ENCODE measurements at places on chromosomes 2 and 18.

- no peak for DNase-seq
Observed at GRCh38 chr2:152372438-152372984, 37.5 kb downstream of the FMNL2 start.

DNA sequence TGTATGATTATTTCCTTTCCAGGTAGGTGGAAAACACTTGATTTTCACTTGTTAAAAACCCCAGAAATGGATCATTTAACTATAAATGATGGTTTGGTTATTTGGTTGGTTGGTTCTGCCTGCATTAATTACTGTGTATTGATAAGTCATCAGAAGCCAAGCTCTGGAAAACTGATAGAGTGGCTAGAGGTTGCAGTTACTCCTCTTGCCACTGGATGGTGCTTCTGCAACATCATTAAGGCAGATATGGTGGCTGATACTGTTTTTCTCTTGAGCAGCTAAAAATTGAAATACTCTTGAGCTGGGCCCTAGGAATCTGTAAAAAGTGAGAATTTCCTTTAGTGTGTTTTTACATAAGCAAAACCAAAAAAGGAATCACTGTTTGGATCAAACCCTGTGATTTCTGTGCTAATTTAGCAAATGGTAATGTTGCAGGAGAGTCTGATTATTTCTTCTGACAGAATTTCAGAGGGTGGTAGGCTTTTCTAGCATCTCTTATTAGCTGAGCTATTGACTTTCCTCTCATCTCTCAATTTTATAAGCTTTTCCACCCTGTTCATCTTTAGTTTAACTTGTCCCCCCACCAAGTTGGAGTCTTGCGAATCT, 54.3 kb downstream of the RAB10 start:
- no peak for DNase-seq

- DNase-seq = no peak
Observed at GRCh38 chr2:240605867-240606743, 19.2 kb upstream of the GPR35 start.

DNA sequence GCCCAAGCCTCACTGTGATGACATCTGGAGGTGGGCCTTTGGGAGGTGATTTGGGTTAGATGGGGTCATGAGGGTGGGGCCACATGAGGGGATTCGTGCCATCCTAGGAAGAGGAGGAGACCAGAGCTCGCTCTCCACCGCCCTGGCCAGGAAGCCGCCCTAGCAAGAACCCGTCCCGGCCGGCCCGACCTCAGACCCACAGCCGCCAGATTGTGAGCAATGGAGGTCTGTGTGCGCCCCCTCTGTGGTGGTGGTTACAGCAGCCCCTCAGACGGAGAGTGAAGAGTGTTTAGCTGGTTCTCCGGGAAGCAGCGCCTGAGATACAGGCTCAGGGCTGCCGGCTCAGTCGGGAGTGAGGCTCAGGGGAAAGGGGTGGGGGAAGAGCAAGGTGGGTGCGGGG, 83.3 kb downstream of the RTP5 start:
- DNase-seq = no peak

Measured in stimulated activated CD8-positive, alpha-beta memory T cell treated with anti-CD3 and anti-CD28 coated beads, Interleukin-4, amount 100 ng/mL, for 4 hours (primary cell).